NCI-H460 (cell line): ENCODE measurements at places on chromosomes 7 and 10.

DNA sequence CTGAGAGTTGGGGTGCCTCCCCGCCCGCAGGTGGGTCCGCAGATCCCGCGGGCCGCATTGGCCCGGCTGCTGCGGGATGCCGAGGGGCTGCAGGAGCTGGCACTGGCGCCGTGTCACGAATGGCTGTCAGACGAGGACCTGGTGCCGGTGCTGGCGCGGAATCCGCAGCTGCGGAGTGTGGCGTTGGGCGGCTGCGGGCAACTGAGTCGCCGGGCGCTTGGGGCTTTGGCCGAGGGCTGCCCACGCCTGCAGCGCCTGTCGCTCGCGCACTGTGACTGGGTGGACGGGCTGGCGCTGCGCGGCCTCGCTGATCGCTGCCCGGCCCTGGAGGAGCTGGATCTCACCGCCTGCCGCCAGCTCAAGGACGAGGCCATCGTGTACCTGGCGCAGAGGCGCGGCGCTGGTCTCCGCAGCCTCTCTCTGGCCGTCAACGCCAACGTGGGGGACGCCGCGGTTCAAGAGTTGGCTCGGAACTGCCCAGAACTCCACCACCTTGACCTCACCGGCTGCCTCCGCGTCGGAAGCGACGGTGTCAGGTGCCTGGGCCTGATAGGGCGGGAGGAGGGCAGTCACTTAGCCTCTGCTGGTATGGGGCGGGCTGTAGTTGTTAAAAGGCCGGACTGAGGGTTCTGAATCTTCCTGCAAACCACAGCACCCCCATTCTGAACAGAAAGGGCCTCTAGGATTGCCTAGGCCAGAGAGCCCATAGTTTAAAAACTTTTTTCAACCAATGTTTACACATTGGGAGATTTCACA is 1.3 kb downstream of the FBXL15 start:
- DNase-seq = no peak

GRCh38 chr10:104277785-104278184 is 8.8 kb downstream of the GSTO2 start:
- DNase-seq = no peak

GRCh38 chr7:33250421-33250871 is 121.1 kb downstream of the BBS9 start:
- no peak for DNase-seq

GRCh38 chr7:27677912-27678612 is 15.4 kb upstream of the HIBADH start:
- DNase-seq = peak; percentile 94

- no peak for DNase-seq
Measured at GRCh38 chr10:3704565-3705325, 80.3 kb downstream of the KLF6 start.

GRCh38 chr10:104139221-104139620 is 17.2 kb downstream of the SFR1 start:
- no peak for DNase-seq

DNA sequence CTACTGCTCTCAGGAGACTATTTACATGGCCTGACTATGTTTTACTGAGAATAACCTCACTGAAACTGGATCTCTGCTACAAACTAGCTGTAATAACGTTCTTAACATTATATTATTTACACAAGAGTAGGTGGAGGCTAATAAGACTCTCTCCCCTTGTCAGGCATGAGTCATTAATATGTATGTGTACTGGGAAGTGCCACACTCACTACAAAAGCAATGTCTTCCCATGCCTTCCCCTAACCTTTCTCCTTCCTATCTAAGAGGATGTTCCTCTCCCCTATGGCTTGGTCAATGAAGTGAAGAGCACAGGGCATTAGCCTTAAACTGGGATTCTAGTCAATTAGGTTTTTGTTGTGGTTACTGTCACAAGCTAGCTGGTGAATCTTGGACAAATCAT is 147.9 kb downstream of the DGKB start:
- no peak for DNase-seq

- DNase-seq = peak; percentile 62
Measured at GRCh38 chr7:107579885-107580715, at the start of gene BCAP29. Gene BCAP29 (plus strand): TSS chr7:107580246. CDS start chr7:107580773, 527 bp downstream.

GRCh38 chr10:50480054-50481007 is 143.4 kb downstream of the SGMS1 start:
- DNase-seq = no peak

- DNase-seq = peak; percentile 73
Measured at GRCh38 chr10:62384057-62384446, 9.9 kb downstream of the ZNF365 start.

DNA sequence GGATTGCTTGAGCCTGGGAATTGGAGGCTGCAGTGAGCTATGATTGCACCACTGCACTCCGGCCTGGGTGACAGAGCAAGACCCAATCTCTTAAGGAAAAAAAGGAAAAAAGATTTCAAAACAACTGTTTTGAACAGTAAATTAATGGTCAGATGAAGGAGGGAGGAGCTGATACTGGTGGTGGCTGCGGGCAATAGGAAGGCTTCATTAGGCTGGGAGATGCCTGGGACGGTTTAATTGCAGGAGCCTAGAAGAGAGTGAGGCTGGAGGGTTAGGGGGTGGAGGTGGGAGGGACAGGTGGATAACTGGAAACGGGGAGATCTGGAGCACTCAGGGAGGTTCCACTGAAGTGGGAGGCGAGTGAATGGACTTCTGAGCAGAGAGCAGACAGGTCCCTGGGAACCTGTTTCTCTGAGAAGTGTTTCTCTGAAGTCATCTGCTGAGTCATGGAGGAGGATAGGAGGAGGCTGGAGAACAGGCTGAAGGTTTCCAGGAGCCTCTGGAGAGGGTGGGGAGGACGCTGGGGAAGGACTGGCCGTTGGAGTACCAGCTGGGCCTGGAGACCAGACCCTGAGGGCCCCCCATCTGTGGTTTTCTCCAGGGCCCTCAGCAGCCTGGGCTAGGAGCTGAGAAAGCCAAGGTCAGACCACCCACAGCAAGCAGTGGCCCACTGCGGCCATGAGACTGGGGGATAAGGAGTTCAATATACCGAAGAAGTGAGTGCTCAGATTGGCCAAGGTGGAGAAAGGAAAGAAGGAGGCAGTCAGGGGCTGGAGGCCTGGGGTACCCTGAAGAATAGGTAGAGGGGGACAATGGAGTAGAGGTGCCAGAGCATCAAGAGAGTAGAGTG is 14.4 kb upstream of the YWHAG start:
- DNase-seq = peak; percentile 85

GRCh38 chr10:48605786-48606529 is 1.1 kb upstream of the ARHGAP22 start:
- DNase-seq = no peak

DNA sequence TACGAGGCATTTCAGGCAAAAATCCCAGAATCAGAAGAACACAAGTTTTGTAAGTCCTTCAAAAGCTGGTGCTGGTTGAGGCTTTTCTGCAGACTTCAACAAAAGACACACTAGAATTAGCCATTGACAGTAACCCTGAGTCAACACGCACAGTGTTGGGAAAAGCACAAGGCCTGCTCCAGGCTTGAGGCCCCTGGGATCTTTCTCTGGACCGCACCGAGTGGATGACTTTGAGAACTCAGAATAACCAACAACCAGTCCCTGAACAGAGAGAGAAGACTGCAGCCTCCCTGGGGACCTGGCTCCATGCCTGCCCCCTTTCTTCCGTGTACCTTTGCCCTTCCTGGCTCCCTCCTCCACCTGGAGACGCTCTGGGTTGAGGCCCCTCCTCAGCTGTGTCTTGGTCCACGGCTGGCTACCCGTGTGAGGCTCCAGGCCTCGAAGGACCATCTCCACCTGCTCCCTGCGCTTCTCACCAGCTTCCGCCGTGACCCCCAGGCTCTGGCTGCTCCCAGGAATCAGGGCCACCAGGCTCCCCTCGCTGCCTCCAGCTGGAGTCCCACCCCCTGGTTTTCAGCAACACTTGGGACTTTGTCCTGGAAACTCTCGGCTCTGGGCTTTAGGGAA is 28.4 kb downstream of the DIP2C start:
- DNase-seq = no peak

DNA sequence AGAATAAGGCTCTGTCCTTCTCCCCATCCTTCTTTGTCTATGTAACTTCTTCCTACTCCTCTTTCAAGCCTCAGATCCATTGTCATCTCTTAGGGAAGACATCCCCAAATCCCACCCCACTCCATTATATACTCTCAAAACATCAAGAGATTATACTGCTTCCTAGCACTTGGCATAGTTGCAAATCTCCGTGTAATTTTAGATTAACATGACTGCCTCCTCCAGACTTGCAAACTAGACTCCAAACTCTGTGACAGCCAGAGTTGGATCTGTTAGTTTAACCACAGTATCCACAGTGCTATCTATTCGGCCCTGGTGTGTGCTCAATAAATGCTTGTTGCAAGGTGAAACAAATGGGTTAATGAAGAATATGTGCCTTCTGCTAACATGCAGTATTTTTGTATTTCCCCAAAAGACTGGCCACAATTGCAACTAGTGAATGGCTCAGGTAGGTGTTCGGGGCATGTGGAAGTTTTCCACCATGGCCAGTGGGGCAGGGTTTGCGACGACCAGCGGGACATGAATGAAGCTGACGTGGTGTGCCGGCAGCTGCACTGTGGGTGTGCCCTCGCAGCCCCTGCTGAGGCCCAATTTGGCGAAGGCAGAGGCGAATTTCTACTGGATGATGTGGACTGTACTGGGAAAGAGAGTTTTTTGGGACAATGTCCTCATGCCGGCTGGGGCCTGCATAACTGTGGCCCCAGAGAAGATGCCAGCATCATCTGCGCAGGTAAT is 34.5 kb upstream of the C10orf120 start:
- DNase-seq = no peak

GRCh38 chr10:80701706-80702105 is 164.0 kb downstream of the SH2D4B start:
- DNase-seq = no peak

GRCh38 chr10:94583124-94583523 is 37.5 kb downstream of the HELLS start:
- no peak for DNase-seq

DNA sequence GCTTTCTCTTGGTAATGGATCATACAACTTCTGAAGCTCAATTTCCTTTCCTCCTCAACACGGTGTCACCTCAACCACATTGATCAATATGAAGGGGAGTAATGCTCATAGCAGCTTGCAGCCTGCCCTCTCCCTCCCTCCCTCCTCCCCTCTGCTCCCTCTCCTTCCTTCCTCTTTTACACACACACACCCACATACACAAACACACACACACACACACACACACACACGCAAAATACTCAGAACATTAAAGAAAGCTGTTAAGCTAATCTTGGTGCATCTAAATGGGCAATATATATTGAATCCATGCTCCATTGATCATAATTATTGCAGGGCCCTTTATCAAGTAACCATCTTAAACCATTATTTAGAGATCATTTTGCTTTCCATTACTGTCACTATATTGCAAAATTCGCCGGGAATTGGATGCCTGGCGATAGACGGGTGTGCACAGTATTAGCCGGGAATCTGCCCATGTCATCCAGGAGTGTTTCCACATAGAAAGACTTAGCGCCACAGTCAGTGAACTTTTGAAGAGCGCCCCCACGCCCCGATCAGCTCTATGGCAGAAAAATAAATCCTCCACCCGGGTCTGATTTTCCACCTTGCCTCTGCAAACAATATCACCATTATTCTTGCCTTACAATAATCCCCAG is 122.0 kb downstream of the PRLHR start:
- DNase-seq = no peak

GRCh38 chr7:50153148-50153547 is 60.1 kb upstream of the ZPBP start:
- no peak for DNase-seq

DNA sequence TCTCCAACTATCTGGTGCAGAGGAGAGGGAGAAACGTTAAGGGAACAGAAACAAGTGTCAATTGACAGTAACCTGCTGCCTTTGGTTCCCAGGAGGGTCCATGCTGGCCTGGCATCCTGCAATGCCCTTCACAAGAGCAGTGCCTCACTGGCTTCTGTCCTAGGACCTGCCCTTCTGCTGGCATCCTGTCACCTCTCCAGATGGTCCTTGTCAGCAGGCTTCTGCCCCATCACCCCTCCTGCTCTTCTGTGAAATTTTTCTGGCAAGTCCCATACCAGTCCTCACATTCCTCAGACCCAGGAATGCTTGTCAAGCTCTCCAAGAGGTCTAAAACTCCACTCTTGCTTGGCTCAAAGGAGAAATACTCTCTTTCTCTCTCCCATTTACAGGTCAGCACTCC is 34.2 kb downstream of the C10orf67 start:
- DNase-seq = no peak

- DNase-seq = no peak
Measured at GRCh38 chr7:31892099-31892829, 177.9 kb downstream of the PDE1C start.

DNA sequence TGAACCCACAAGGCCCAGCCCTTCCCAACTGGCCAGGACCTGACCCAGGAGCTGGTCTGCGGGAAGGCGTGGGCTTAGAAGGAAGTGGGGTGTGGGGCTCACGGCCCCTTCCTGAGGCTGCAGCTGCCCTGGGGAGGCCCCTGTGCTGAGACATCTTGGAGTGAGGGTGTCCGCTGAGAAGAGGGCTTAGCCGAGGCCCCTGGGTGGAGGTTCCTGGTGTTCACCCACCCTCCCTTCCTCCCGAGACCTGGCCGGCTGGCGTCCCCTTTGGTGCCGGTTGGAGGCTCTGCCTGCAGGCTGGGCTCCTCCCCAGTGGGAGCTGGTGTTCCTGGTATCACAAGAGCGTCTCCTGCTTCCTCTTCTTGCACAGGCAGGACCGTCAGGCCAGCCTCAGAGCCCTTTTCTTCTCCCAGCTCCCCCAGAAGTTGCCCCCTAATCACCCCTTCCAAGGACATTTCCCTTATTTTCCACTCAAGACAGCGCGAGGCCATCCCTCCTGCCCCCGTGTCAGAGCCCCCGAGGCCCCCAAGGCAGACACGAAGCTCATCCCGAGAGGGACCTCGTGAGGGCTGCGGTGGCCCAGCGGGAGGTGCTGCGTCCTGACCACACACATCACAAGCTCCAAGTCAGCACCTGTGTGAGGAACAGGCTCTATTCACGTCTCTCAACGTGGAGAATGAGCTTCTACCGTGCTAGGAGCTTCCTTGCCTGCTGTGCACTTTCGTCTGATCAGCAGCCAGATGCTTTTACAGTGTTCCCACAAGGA is 25.1 kb upstream of the FAM20C start:
- DNase-seq = no peak

- DNase-seq = no peak
Measured at GRCh38 chr7:157769526-157770215, 432.9 kb downstream of the DNAJB6 start.

- no peak for DNase-seq
Measured at GRCh38 chr7:132542895-132543294, 33.4 kb downstream of the PLXNA4 start.

DNA sequence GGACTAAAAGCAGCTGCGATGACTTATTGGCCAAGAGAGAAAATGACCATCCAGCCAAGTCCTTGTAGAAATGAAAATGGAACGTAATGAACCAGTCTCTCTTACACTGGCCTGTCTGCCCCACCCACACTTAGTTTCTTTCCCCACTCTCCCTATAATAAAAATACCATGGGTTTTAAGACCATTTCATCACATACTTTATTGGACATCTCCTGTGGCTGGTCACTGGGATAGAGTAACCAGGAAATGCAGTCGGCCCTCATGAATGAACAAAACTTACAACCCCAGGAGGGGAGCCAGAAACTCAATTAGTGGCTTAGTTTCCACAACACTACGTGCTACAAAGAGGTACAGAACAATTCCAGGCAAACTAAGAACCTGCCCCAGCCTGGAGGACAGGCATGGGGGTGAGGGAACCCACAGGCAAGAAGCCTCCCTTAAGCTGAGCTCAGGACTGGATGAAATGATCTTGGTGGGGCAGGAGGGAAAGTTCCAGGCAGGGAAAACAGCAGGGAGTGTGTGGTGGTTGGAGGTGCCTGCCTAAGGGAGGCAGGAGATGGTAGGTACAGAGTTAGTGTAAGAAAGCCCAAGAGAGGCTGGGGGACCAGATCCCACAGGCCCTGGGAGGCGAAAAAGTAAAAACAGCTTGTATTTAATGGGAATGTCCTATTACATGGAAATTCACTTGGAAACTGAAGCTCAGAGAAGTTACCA is 29.6 kb downstream of the MKI67 start:
- no peak for DNase-seq
